Stimulated activated CD8-positive, alpha-beta memory T cell treated with anti-CD3 and anti-CD28 coated beads, Interleukin-4, amount 100 ng/mL, for 4 hours (primary cell): ENCODE measurements at places on chromosomes 5 and 9.

GRCh38 chr5:88374391-88374790, 105.7 kb upstream of the TMEM161B start:
- no peak for DNase-seq

DNA sequence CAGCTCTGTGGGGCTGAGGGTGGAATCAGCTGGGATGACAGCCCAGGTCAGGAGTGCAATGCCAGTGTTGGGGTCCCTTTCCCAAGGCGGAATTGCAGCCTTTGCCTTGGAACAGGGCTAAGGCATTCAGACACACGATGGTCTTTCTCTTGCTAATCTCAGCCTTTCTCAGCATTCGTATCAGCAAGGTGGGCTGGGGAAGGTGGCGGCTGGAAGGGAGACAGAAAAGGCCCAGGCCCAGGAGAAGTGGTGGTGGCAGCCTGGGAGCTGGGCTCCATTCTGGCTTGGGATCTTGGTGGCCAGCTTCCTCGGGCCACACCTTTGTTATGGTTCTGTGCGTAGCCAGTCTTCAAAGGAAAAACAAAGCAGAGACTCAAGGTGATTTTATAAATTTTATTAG, 1.1 kb upstream of the ARHGEF28 start:
- no peak for DNase-seq

- no peak for DNase-seq
These were observed 83.5 kb upstream of the GNAQ start for GRCh38 chr9:78115073-78115472.

DNA sequence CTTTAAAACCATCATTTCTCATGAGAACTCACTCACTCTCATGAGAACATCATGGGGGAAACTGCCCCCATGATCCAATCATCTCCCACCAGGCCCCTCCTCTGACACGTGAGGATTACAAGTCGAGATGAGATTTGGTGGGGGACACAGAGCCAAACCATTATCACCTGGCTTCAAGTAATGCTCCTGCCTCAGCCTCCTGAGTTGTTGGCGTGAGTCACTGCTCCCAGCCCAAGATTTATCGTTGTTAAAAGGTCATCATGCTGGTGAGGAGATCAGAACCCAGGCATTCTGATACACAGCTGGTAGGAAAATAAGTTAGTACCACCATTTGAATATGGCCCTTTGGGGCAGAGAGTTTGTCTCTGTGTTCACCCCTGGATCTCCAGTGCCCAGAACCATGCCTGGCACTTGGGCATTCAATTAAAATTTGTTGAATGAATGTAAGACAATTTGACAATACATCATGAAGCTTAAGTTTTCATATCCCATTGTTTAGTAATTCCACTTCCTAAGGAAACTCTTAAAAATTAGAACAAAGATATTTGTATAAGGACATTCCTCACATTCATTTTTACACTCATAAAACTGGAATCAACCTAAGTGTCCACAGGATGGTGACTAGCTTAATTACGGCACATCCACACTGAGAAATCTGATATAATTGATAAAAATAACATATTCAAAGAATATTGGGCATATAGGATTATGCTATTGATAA, 58.0 kb upstream of the COL15A1 start:
- DNase-seq: no peak

DNA sequence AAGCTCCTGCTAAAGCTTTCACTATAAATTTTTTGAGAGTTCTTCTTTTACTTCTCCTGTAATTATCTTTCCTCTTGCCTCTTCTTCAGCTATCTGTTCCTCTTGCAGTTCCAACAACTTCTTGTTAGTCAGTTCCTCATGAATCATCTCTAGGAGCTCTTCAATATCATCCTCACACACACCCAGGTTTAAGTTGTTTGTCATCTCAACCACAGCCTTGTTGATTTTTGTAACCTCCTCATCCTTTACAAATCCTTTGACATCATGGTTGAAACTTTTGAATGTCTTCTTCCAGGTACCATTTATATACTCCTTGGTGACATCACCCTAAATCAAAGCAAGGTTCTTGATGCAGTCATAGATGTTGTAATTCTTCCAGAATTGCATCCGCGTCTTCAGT, 106.3 kb upstream of the MAMDC2 start:
- DNase-seq: no peak

DNA sequence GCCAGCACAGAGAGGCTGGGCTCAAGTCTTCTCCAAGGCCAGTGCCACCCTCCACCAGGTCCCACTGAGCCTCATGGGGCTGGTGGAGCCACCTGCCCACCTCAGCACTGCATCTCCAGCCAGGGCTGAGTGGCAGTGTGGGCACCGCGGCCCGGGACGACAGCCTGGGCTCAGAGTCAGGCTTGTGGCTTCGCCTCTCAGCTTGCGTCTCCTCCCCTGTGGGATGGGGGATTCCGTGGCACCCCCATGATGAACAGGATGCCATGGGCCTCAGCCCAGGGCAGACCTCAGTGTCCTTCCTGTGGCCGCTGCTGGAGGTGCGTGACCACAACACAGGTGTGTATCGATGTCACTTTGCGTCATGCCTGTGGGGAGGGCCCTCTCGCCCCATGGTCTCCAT, 136.4 kb upstream of the PPP1R26 start:
- no peak for DNase-seq

DNA sequence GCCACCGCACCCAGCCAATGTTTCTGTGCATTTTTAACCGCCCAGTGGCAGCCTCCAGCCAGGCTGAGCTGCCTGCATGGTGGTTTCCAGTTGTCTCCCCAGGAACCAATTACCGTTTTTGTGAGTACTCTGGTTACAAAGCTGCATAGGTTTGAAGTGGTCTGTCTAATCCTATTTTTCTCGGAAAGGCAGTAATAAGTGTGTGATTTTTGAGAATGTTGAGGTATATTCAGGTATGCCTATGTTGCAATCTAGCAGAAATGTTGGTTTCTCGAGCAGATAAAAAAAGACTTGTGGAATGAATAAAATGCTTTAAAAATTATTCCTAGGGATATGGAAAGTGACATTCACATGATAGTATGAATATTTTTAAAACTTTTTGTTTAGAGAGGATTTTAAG, 41.5 kb upstream of the ANKH start:
- no peak for DNase-seq

DNA sequence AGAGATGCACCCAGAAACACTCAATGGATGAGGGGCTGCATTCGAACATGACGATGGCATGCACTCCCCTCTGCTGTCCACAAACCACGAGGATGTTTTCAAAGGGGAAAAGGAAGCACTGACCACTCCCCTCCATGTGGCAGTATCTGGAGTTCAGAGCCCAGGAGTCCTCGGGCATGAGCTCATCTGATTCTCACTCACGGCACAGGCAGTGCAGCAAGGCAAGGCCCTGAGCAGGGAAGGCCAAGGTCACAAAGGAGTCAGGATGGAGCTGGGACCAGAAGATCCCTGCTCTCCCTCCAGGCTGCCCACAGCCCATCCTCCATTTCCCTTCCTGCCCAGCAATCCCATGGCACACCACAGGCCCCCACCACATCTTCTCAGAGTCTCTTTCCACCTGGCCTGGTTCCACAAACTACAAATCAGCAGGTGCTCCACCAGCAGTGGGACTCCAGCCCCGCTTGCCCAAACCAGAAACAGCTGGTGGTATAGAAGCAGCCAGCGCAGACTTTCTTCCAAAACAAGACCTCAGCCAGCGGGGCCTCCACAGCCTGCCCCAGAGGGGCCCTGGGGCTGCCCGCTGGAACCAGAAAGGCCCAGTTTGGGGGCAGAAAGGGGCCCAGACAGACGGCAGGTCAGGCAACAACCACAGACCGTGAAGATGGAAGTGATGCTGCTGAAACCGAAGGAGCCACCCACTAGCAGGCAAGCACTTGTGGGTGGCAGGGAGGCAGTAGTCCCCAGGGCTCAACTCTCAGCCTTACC, 12.2 kb downstream of the TNIP1 start:
- DNase-seq: no peak

GRCh38 chr5:91386120-91386519, 3.0 kb upstream of the ARRDC3 start:
- DNase-seq: no peak

DNA sequence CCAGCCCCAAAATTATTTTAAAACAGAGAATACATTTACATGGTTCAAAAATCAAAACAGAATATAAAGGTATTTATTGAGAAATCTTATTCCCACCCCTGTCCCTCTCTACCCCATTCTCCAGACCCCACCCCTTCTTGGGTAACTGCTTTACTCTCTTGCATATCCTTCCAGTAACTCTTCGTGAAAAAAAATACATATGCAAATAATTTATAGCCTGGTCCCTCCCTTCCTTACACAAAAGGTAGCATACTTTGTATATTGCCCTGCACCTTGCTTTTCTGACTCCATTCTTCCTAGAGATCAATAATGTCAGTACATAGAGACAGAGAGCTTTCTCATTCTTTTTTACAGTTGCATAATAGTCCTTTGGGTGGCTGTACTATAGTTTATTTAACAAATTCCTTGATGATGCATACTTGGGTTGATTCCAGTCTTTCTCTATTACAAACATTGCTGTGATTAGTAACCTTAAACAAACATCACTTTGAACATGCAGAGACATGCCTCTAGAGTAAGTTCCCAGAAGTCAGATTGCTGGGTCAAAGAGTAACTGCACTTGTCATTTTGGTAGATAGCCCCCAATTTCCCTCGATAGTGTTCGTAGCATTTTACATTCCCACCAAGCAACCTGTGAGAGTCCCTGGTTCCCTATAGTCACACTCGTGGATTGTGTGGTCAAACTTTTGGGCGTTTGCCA, 47.9 kb downstream of the STOM start:
- DNase-seq: no peak

- DNase-seq: no peak
These were observed 10.8 kb downstream of the SMIM23 start for GRCh38 chr5:171796436-171796835.

- DNase-seq: no peak
These were observed 59.7 kb downstream of the ZNF618 start for GRCh38 chr9:113935677-113936380.

DNA sequence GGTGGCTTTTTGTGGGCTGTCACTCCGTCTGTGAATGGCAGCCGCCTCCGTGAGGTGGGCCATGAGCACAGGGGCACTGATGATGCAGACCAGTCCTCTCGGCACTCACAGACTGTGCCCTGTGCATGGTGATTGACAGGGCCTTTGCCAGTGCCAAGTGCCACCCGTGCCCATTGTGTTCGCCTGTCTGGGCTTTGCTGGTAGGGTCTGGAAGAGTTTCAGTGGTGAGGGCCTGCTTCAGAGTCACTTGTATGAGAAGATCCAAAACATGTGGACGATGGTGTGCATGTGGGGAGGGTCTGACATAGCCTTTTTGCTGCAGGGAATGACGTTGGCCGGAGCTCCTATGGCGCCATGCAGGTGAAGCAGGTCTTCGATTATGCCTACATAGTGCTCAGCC, 34.9 kb downstream of the TENT4A start:
- no peak for DNase-seq

GRCh38 chr5:39440958-39441624, 16.3 kb upstream of the DAB2 start:
- no peak for DNase-seq

GRCh38 chr9:1083325-1083913, 33.3 kb downstream of the DMRT2 start:
- no peak for DNase-seq

- no peak for DNase-seq
These were observed 547.5 kb downstream of the EBF1 start for GRCh38 chr5:158552241-158552640.

- DNase-seq: no peak
These were observed 183.6 kb downstream of the GADD45G start for GRCh38 chr9:89788434-89788833.

GRCh38 chr5:5542654-5543053, 120.2 kb downstream of the ICE1 start:
- no peak for DNase-seq

DNA sequence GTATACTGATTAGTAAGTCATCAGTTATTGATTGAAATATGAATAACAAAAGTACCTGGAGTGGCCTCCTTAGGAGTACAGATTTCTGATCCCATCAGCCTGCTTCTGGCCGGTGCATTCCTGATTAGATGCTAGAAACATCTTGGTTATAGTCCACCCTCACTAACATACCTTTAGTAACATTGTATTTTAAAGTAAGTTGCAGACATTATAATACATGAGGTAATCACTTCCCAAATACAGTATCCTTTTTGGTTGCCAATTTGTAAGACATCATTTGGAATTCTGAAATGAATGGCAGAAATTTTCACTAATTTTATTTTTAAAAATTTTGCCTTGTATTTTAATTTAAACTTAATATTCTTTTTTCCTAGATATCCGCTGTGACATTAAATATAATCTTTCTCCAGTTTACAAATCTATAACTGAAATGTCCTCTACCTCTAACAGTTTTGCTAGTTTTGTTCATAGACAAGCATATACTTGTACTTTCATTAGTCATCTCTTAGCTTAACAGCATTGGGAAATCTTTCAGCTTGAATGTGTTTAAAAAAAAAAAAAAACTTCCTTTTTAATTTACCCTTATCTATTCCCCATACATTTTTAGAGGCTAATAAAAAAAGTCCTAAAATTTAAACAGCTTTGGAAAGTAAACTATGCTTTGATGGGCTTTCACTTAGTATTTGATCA, 178.9 kb downstream of the XRCC4 start:
- DNase-seq: no peak

DNA sequence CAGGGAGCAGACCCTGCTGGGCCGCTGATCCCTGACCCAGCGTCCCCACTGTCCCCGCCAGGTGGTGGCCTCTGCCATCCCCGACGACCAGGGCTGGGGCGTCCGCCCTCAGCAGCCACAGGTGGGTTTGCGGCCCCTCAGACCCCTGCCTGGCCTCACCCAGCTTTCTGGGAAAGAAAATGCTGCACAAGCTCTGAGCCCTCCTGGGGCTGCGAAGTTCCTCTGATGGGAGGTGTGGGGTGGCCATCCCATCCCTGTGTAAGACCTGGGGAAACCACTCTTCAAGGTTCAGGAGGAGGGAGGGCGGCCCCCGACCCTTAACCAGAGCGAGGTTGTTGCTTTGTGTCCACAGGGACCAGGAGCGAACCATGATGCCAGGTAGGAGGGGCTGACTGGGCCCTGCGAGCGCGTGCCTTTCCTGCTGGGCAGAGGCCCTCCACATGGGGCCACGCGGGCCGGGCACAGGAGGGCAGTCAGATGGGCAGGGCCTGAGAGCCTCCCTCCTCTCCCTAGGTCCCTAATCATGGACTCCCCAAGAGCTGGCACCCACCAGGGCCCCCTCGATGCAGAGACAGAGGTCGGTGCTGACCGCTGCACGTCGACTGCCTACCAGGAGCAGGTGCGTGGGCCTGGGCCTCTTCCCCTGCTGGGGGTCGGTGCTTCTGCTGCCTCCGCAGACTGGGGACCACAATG, 7.7 kb downstream of the NOXA1 start:
- DNase-seq: no peak

DNA sequence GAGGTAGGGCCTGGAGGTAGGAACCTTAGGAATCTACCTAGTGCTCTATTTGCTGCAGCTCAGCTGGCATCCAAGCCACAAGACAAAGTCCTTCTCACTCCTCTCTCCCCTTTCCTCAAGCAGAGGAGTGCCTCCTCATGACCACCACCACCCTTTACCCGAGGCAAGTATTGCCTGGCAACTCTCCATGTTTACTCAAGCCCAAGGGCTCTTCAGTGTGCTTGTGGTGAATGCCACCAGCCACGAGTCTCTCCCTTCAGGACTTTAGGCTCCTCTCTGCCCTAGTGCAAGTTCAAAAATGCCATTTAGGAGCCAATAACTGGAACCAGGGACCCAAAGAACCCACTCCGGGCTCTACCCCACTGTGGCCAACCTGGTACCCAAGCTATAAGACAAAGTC, 514.5 kb upstream of the RGMB start:
- no peak for DNase-seq

- no peak for DNase-seq
These were observed 180.4 kb upstream of the ANKRD55 start for GRCh38 chr5:56413546-56413945.

- no peak for DNase-seq
These were observed 63.5 kb downstream of the DUSP1 start for GRCh38 chr5:172707285-172708182.

- DNase-seq: no peak
These were observed 52.4 kb downstream of the SLC44A1 start for GRCh38 chr9:105296877-105297287.
